Stimulated activated CD4-positive, alpha-beta T cell treated with anti-CD3 and anti-CD28 coated beads, Interleukin-12 subunit alpha, Interleukin-12 subunit beta, amount 100 ng/mL, for 4 hours (primary cell): ENCODE measurements at places on chromosomes 11 and 22.

DNA sequence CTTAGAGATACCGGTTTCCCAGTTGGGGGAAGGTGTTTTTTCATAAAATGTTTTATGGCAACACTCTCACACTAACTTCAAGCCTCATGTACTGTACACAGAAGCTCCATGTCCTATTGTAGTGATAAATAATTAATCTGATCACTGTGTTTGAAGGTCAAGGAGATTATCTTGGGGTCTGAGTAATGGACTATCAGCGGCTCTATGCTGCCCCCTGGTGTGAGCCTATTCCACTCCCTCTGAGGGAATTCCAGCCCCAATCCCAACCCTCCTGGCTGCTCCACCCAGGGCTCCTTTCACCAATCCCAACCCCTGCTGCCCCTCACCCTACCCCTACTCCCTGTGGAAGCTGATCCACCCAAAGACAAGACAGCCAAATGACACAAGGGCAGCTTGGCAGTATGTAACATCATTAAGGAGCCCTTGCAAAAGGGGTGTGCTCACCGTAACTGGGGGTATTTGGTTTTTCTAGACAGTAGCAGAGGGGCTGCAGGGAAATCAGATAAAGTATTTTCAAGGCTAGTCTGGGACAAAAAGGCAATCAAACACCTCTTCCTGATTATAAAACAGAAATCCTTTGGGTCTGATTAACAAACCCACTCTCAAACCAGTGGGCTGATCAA lies 22.3 kb downstream of the HPS4 start:
- peak; percentile 60 for DNase-seq

- no peak for DNase-seq
These were observed 109.3 kb downstream of the BRD1 start for GRCh38 chr22:49718396-49718795.

- DNase-seq, result no peak
These were observed 8.7 kb downstream of the GLB1L2 start for GRCh38 chr11:134340354-134340964.

DNA sequence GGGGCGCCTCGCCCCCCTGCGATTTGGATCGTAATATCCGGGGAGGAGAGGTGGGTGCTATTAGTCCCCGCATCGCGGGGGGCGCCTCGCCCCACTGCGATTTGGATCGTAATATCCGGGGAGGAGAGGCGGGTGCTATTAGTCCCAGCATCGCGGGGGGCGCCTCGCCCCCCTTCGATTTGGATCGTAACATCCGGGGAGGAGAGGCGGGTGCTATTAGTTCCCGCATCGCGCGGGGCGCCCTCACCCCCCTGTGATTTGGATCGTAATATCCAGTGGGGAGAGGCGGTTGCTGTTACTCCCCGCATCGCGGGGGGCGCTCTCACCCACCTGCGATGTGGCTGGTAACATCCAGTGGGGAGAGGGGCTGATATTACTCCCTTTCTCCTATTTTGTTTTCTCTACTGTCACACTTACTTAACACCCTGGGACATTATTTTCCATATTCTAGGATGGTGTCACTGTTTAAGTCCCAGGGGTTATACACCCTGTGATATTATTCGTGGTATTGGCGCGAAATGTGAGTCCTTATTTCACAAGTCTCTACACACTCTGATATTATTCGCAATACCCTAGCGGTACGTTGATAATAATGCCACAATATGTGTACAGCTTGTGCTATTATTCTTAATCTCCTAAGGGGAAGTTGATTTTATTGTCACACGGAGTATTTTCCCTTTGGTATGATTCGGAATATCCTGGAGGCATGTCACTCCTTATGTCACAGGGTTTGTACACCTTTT lies 57.8 kb upstream of the ALDH3B2 start:
- peak; percentile 53 for DNase-seq

DNA sequence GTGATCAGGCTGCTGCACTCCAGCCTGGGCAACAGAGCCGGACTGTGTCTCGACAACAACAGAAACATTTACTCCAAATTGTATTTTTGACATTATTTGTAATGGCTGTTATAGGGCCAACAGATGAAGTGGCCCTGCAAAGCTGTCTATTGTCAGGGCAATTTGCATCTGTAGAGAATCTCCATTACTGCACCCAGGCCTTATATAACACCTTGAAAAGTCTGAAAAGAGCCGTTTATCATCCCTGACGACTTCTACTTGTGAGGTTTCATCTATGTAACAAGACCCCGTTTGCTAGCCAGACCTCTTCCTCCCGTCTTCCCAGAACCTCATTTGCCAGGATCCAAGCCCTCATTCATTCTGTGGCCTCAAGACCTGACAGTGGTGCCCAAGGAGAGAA lies 9.1 kb upstream of the CTTN start:
- no peak for DNase-seq

- DNase-seq, result no peak
These were observed 476.3 kb upstream of the CADM1 start for GRCh38 chr11:115980337-115981103.

DNA sequence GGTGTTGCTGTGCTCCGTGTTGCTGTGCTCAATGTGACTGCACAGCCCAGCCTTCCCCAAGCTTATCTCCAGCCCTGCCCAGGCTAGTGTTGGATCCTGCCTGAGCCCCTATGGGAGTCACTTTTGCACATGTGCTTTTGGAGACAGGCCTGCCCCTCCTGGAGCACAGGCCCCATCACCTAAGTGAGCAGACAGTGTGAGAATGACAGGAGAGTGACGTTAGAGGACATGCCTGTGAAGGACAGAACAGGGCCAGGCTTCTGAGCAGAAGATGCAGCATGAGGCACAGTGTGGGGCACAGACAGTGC lies 36.6 kb upstream of the SUSD2 start:
- no peak for DNase-seq

- no peak for DNase-seq
These were observed 12.5 kb upstream of the GRIK4 start for GRCh38 chr11:120499088-120499487.

- no peak for DNase-seq
These were observed 305.8 kb upstream of the NCAM1 start for GRCh38 chr11:112655371-112655770.

- DNase-seq, result no peak
These were observed 911 bp downstream of the A4GALT start for GRCh38 chr22:42719656-42720262.

DNA sequence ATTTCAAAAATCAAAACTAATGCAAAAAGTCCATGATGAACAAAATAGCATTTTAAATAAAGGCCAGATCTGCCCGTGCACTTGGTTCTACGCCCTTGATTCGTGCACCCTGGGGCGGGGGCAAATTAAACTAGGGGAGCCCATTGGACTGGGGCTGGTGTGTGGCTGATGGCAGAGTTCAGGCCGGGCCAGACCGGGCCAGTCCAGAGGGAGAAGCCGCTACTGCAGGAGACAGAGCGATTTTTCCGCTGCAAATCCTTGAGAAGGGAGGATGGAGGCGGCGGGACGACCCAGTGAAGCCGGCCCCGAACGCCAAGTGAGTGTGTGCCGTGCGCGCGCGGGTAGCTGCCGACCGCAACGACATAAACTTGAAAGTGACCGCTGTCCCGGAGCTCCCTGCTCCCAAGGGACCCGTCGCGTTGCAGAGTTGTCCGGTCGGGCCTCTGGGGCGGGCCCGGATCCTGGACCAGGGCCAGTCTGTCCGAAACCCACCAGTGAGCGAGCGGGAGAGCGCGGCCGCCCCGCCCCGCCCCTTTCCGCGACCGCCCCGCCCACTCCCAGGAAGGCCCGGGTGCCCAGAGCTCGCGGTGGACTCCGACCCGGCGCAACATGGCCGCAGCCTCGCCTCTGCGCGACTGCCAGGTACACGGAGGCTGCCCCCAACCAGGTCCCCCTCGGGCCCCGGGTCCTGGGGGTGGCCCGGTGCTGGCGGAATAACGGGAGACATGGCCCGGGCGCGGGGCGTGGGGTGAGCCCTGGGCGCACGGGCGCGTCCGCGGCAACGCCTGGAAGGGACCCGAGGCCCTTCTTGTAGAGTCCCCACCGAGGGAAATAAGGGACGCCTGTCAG lies at the start of gene TTC38:
Gene TTC38, plus strand, starts transcription at position 578 of the 849 bp plus-strand sequence. Its CDS starts 32 bp downstream, at position 610.
- DNase-seq, result peak; percentile 52

DNA sequence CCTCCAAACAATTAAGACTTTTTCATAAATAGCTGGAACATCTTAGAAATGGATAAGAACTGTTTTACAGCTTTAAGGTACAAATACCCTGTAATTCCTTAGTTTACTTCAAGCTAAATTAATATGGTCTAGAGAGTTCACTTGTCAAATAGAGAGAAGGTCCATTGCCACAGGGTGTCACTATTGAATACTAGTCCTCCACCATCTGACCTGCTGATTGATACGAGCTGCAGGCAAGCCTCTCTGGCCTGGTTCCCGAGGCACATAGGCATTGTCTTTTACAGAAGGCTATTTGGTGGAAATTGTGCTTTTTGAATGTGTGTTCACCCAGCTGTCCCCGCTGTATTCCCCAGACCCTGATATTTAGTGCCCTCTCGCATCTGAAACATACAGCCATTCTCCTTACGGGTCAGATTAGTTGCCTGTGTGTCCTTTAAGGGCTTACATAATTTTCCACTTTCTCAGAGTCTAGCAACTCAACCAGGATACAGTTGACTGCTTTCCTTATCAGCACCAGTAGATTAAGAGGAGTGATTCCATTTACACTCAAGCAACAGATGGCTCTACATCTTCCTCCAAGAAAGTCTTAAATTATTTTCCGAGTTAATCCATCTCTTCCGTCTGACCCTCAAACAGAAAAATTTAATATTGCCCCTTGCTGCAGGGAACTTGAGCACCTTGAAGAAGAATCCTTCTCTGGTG lies 788.8 kb upstream of the FAT3 start:
- DNase-seq, result no peak

GRCh38 chr22:37418627-37419369 lies 8.5 kb downstream of the ELFN2 start:
- DNase-seq, result no peak

DNA sequence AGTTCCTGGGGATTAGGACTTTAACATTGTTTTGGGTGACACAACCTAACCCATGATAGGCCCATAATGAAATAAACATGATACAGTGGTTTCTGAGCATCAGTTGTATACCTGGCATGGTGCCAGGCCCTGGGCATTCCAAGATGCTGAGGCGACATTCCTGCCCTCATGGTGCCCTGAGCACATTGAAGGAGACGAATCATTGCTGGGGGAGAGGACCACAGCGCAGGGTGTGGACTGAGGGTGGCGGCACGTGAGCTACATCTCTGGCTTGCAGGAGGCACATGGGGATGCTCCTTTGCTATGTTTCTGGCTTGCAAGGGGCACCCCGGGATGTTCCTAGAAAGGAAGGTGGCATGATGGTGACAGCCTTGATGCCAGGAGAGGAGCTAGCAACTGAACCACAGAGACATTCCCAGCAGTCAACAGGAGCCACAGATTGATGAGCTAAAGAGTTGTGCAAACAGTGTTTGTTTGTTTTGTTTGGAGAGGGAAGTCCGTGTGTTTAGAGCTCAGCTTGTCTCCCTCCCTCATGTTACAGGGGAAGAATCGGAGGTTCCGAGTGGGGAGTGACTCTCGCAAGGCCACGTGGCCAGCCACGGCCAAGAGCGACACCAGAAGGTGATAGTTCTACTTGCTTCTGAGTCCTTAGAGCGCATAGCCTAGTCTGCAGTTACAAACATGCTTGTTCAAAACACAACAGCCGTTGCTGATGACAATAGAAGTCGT lies 106.4 kb downstream of the MIAT start:
- no peak for DNase-seq

GRCh38 chr11:111627591-111627990 lies 25.3 kb downstream of the SIK2 start:
- no peak for DNase-seq

- no peak for DNase-seq
These were observed 35.0 kb upstream of the RCN1 start for GRCh38 chr11:32055861-32056260.

DNA sequence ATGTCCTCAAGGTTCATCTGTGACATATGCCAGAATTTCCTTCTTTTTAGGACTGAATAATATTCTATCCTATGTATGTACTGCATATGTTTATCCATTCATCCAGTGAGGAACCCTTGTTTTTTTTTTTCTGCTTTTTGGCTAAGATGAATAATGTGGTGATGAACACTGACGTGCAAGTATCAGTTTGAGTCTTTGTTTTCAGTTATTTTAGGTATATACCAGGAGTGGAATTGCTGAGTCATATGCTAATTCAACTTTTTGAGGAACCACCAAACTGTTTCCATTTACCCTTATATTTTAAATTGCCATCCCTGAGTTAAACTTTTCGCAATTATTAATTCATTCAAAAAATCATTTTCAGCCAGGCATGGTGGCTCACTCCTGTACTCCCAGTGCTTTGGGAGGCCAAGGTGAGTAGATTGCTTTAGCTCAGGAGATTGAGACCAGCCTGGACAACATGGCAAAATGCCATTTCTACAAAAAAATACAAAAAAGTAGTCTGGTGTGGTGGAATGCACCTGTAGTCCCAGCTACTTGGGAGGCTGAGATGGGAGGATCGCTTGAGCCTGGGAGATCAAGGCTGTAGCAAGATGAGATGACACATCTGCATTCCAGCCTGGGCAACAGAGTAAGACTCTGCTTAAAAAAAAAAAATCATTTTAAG lies 64.2 kb downstream of the MICAL2 start:
- DNase-seq, result no peak

GRCh38 chr11:18721561-18722292 lies 4.3 kb downstream of the IGSF22 start:
- DNase-seq, result peak; percentile 40

DNA sequence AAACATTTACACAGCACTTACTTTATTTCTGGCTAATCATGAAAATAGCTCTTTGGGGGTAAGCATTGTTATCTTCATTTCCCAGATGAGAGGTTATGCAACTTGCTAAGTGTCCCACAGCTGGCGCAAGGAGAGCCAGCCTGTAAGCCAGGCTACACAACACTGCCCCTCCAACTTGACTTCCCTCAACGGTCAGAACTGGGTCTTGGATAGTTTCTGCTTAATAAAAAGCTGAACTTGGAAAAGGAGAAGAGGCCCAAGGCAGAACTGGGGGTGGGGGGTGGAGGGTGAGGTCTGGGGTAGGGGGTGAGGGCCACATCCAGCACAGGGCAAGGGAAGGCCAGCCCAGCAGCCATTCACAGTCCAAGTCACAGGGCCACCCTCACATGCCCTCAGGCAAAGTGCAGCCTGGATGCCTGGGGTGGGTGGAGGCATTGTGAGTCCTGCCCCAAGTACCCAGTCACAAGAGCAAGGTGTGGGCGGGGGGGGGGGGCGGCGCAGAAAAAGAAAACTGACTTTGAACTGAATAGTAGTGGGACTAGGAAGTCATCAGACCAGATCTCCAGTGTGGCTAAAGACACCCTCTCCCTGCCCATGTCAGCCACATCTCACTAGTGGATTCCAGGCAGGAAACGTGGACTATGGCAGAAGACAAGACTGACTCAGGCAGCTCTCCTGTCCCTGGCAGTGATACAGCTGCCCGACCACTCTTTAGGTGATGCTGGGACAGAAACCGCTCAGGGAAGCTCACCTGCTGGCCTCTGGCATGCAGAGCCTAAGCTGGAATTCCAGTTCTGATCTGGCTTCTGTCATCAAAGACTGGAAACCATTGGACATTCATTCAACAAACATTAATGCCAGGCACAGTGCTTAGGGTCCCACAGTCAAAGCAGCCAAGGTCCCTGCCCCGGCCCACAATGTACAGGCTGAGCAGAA lies 52.4 kb downstream of the PACSIN2 start:
- DNase-seq, result no peak

DNA sequence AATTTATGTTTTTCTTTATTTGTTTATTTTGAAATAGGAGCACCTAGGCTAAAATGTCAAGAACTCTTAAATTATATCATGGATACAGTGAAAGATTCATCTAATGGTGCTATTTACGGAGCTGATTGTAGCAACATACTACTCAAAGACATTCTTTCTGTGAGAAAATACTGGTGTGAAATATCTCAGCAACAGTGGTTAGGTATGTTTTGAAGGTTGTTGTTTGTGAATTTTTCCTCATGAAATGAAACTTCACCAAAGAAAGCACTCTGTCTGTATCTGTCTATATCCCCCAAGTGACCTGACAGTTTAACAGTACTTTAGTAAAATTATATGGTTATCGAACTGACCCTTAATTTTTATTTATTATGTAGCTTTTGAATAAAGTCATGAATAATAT lies 12.8 kb downstream of the ATM start:
- no peak for DNase-seq
